ENCODE measurements at places on chromosomes 5 and 9.

- DNase-seq, result no peak
Observed at GRCh38 chr5:142474431-142475094, 149.7 kb upstream of the SPRY4 start.

- DNase-seq, result no peak
Observed at GRCh38 chr5:93257616-93258015, 323.4 kb downstream of the NR2F1-AS1 start.

GRCh38 chr5:135341016-135341666 lies 57.9 kb downstream of the MACROH2A1 start:
- no peak for DNase-seq

DNA sequence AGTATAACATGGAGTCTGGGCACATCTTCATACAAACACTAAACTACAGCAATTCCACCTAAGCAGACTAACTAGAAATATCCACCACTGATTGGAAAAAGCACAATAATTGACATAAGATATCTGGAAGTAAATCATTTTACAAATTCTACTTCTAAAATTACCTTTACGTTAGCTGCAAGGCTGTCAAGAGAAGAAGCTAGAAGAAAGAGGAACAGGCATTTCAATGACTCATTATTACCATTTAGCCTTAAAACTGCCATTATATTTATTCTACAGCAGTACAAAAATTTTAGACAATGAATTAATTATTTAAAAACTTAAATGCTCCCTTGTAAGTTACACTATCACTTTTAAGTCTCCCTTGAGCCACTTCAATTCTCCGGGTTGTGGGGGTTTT lies 43.4 kb upstream of the PLPP6 start:
- no peak for DNase-seq

DNA sequence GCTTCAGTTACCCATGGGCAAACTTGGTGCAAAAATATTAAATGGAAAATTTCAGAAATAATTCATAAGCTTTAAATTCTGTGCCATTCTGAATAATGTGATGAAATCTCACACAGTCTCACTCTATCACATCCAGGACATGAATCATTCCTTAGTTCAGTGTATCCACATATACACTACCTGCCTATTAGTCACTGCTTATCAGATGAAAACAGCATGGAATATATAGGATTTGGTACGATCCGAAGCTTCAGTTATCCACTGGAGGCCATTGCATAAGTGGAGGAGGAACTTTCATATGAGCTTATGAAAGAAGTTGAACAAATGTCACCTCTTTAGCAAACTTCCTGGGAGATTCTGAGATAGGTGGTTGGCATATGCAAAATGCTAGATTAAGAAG lies 64.2 kb downstream of the GAPVD1 start:
- DNase-seq, result no peak

GRCh38 chr5:60671899-60672692 lies 27.9 kb downstream of the DEPDC1B start:
- no peak for DNase-seq

- DNase-seq, result no peak
Observed at GRCh38 chr5:1010641-1011046, 2.0 kb downstream of the NKD2 start.

- no peak for DNase-seq
Observed at GRCh38 chr5:169837686-169838085, 142.6 kb downstream of the INSYN2B start.

DNA sequence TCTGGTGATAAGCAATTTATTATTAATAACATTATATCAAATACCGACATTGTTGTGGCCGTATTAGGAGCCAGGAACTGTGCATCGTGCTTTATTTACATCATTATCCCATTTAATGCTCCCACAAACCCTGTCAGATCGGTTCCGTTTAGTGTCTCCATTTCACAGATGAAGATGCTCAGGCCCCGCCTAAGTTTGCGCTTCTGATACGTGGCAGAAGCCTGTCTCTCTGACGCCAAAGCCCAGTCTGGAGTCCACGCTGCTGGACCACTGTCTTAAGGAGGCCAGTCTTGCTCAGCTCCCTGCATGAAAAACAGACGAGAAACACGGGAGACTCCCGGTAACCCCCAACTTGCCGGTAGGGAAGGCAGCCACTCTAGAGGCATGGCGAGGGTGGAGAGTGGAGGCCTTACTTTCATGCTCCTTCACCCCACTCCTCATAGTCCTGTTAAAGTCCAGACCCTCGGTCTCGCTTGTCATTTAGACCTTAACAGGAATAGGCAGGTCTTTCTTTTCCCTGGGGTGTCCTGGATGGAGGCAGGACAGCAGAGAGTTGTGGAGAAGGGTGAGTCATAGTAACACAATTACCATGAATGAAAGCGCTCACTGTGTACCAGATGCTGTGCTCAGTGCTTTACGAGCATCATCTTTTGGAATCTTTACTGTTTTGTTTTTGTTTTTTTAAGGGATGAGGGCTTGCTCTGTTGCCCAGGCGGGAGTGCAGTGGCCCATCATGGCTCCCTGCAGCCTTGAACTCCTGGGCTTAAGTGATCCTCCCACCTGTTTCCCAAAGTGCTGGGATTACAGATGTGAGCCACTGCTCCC lies 872 bp downstream of the TXNDC15 start:
- DNase-seq, result peak; percentile 31

GRCh38 chr5:763397-763796 lies 21.1 kb downstream of the ZDHHC11B start:
- DNase-seq, result no peak

DNA sequence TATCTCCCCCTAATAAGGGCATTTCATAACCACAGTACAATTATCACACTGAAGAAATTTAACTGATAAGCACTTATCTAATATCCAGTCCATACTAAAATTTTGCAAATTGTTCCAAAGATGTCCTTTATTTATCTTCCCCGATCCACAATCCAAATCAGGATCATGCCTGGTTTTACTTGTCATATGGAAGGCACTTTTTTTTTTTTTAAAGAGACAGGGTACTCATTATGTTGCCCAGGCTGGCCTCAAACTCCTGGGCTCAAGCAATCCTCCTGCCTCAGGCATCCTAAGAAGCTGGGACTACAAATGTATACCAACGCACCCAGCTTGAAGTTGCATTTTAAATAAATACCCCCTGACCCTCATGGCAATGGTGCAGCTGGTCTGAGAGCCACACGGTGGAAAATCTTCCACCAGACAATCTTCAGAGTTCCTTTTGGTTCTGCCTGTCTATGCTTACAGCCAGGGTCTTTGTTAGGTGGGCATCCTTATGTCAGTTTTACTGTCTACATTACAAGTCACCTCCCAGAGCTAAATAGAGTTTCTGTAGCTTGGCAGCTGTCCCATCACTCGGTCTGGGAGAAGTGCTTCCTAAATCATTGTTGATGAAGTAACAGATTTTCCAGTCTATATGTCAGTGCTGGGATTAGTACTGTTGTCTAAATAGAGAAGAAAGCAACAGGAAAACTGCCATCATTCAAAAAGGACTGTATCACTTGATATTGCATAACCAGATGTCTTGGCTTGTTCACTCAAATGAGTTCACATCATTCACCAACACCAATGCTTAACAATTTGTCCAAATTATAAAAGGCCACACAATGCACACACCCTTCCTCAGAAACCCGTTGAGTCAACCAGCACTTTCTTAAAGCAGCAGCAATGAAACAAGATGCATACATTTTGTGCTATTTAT lies 26.4 kb downstream of the PTPN3 start:
- no peak for DNase-seq

DNA sequence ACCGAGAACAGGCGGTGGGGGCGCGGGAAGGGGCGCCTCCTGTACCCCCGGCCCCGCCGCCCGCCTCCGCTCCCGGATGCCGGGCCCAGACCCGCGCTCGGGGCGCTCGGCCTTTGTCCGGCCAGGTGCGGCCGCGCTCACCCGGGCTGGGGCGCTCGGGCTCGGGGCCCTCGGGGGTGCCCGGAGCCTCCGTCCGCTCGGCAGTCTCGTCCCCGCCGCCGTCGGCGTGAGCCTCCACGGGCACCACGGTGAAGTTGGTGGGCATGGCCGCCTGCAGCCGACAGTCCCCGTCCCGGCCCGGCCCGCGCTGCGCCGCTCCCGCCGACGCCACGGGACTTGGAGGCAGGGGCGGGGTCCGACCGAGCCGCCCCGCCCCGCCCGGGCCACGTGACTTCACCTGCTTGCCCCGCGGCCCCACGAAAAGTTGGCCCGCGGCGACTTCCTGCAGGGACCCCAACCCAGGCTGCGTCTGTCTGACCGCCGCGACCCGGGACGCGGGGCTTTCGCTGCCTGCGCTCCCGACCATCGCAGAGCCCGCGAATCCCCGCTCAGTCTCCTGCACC lies at the start of gene SLC12A7:
Gene SLC12A7 (minus strand): TSS at position 337 of the 563 bp plus-strand sequence. CDS start 72 bp downstream, at position 265.
- DNase-seq, result peak; percentile 55

- no peak for DNase-seq
Observed at GRCh38 chr5:88829054-88829453, 53.9 kb downstream of the MEF2C start.

GRCh38 chr5:114636271-114636670 lies 274.4 kb downstream of the KCNN2 start:
- DNase-seq, result no peak

GRCh38 chr5:128257076-128257475 lies 173.5 kb downstream of the SLC12A2 start:
- DNase-seq, result no peak

GRCh38 chr5:177103523-177104253 lies 17.0 kb downstream of the FGFR4 start:
- DNase-seq, result no peak

DNA sequence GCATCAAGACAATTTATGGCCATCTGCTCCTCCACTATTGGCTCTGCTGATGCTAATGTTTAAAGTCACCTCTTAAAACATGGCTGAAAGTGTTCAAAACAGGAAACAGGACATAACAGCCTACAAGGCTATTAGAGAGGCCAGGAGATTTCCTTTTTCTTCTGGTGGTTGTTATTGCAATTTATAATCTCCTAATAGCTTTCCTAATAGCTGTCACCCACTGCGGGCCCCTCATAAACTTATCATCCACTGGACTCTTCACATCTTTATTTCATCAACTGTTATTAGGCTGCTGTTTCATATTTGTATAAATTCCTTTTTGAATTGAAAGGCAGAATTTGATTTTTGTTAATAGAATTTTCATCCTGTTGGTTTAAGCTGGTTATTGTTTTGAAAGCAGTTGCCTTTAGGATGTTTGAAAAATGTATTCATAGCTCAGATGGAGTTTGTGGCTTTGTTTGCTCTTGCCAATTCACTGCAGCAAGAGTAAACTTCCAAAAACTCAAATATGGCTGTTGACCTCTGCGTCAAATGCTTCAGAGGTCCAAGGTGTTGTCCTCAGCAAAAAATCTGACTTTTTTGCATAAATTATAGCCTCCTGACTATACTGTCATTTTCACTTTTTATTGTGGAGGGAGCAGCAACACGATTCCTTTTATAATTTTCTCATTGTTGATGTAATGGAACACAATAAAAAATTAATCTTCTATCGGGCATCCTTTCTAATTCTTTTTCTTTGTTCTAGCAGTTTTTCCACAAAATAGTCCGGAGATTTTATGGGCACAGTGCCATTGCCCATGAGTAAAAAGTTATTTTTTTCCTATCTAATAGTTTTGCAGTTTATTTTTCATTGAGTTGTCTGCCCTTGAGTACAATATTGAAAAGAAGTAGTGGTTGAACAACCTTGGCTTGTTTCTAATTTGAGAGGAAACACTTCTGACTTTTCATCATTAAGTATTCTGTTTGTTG lies 69.3 kb downstream of the MAT2B start:
- no peak for DNase-seq

- no peak for DNase-seq
Observed at GRCh38 chr9:116189683-116190082, 36.1 kb downstream of the PAPPA start.

DNA sequence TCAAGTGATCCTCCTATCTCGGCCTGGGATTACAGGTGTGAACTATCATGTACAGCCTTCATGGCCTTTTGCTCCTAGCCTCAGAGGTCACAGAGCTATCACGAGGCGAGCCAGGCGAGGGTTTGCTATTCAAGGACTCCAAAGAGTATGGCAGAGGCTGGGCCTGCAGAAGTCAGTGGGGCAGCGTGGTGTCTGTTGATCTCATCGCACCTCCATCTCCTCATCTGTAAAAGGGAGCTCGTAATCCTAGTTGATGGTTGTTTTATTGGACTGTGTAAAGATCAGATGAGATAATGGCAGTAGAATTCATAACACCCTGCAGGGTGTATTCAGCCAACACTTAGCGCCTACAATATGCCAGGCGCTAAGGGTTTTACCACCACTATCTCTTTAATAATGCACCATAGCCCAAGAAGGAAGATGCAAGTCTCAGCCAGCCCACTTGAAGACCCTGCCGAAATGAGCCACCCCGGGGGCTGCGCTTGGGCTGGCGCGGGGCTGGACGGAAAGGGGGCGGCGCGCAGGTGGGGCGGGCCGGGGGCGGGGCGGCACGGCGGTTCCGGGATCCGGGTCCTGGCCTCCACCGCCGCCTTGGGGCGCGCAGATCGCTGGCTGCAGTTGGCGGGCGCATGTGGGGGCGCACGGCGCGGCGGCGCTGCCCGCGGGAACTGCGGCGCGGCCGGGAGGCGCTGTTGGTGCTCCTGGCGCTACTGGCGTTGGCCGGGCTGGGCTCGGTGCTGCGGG lies at the start of gene GALNT12:
Gene GALNT12 (plus strand): TSS at position 601 of the 744 bp plus-strand sequence. CDS start 29 bp downstream, at position 630.
- DNase-seq, result no peak

DNA sequence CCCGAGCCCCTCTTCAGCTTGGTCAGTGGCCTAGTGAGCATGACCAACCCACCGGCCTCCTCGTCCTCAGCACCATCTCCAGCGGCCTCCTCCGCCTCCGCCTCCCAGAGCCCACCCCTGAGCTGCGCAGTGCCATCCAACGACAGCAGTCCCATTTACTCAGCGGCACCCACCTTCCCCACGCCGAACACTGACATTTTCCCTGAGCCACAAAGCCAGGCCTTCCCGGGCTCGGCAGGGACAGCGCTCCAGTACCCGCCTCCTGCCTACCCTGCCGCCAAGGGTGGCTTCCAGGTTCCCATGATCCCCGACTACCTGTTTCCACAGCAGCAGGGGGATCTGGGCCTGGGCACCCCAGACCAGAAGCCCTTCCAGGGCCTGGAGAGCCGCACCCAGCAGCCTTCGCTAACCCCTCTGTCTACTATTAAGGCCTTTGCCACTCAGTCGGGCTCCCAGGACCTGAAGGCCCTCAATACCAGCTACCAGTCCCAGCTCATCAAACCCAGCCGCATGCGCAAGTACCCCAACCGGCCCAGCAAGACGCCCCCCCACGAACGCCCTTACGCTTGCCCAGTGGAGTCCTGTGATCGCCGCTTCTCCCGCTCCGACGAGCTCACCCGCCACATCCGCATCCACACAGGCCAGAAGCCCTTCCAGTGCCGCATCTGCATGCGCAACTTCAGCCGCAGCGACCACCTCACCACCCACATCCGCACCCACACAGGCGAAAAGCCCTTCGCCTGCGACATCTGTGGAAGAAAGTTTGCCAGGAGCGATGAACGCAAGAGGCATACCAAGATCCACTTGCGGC lies 1.8 kb downstream of the EGR1 start:
- DNase-seq, result no peak
